ENCODE measurements at places on chromosomes 4 and X. TPM values are rescaled to one million over a fixed set of nuclear protein-coding genes. Genes with fewer than 3 reads are reported as not detected.

ABHD18 gene
- 13.0 TPM for polyA plus RNA-seq

NAP1L3 gene
- 21.0 TPM for polyA plus RNA-seq

PRAF2 gene
- 40.7 TPM for polyA plus RNA-seq

HTRA3 gene
- 11.8 TPM for polyA plus RNA-seq

MAGEA3 gene
- not detected for polyA plus RNA-seq

AFP gene
- 891 TPM for polyA plus RNA-seq

DNA sequence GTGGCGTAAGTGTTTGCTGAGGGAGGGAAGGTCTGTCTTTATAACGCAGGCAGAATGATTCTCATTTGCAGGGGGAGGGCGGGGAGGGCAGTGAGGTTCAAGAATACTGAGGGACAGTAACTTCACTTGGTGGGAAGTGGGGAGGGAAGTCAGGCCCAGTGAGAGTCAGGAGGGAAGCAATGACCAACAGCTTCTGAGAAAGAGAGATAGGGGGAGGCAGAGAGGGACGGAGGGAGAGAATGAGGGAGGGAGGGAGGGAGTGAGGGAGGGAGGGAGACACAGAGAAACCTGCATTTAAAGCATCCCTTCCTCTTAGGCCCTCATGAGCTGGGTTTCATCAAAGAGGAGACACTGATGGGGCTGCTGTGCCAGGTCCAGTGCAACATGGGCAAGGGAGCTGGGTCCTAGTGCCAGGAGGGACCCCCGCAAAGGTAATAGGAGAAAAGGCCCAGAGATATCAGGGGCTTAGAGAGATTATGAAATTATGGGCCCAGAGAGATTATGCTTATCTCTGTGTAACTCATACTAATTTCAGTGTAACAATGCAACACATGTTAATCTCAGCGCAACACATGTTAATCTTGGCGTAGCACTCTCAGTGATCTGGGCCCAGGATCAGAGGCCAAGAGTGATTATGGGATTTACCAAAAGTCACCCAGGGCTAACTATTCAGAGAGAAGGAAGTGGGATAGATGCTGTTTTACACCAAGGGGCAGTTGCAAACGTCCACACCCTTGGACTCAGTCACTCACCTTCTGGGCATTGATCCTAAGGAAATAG, 112.1 kb downstream of the DRD5 start:
- DNase-seq: no peak

DNA sequence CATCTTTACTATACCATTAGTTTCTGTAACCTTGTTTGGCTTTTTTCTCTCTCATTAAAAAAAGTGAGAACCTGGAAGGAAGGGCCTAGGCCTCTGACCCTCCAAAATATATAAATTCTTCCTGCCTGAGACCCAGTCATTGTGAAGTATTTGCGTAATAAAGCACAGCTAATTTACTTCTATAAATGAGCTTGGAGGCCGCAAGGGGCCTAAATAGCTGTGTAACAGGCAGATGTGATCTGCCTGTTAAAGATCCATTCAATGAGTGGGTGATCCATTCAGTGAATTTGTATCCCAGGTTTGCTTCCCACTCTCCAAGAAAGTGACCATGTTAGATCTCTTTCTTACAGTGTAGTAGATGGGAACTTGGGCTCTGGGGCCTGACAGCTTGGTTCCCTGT, 595 bp upstream of the PYURF start:
- no peak for DNase-seq

DNA sequence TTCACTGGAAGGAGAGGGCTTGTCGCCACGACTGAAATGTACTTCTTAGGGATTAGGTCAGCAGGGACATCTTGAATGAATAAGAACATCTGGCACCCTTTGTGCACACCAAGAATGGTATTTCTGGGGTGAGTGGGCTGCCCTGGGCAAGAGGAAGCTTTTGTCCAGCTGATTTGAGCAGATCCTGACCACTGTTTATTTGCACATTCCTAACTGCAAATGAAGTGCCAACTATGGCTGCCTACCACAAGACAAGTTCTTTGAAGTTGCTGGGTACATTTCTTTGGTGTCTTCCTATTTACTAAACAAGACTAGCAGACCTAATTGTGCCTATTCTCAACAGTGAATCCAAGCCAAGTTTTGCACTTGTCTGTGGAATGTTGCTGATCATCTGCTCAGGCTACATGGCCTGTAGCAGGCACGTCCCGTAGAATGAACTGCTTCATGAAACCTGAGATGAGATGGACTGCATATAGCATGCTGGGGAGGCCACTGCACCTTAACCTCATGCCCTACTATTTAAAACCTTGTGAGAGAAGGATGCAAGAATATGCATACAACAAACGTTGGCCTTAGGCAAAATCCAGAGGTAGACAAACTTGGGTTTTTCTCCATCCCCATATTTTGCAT, 45.0 kb downstream of the PIR start:
- DNase-seq: no peak

DNA sequence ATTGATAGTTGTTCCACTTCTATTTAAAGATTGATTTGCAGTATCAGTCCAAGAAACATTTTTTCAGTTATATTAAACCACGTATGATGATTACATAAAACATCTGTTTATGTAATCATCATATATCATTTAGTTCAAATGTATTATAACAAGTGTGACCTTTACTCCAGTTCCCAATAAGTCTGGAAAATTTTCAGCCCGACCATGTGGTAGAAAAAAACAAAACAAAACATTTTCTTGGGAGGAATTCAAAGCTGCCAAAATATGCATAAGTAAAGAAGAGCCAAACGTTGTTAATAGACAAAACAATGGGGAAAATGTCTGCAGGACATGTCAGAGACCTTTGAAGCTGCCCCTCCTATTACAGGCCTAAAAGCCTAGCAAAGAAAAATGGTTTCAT, 709.1 kb downstream of the FAT4 start:
- no peak for DNase-seq

DNA sequence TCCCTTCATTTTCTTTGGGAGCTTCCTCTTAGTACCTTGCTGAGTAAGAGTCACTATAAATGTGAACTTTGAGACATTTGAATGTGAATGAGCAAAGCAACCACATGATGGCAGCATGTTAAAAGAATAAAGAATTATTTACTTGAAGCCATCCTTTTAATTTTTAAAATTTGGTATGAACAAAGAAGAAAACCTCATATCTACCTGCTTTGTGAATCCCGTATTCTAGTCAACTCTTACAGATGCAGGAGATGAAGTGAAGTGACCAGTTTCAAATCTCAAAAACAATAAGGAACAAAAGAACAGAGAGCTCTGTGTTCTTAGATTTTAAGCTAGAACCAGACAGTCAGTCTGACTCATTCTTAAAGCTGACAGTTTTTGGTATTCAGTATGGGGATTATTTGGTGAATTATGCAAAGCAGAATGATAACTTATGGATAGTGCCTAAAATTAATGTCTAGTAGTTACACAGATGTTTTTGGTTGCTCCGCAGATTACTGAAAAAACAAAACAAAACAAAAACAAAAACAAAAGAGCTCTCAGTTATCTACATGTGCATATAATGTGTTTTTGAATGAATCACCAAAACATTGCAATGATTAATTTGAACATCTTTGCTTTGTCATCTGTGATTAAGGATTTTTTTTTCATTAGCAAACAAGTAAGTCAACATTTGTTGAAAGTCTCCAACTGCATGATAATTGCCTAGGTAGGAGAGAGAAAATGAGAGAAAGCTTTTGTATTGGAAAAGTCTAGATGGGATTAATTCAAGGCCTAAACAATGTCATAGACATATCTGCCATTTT, 48.2 kb upstream of the H2AZ1 start:
- no peak for DNase-seq

GRCh38 chr4:100797356-100797755, 279.5 kb upstream of the EMCN start:
- DNase-seq: no peak

DNA sequence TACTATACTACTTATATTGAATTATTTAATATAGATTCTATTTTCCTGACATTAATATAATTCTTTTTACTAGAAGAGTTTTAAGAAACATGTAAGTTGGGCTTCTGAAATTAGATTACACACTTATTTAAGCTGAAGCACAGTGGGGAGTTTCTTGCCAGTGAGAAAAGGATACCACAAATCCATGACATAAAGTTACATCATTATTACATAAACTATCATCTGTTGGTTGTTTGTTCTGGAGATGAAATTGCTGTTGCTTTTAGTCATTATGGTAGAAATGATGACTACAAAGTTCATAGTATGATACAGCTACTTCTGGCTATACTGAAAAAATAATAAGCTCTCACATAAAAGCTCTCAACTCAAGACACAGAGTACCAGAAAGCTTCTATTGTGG, 880.4 kb downstream of the PCDH18 start:
- no peak for DNase-seq

DNA sequence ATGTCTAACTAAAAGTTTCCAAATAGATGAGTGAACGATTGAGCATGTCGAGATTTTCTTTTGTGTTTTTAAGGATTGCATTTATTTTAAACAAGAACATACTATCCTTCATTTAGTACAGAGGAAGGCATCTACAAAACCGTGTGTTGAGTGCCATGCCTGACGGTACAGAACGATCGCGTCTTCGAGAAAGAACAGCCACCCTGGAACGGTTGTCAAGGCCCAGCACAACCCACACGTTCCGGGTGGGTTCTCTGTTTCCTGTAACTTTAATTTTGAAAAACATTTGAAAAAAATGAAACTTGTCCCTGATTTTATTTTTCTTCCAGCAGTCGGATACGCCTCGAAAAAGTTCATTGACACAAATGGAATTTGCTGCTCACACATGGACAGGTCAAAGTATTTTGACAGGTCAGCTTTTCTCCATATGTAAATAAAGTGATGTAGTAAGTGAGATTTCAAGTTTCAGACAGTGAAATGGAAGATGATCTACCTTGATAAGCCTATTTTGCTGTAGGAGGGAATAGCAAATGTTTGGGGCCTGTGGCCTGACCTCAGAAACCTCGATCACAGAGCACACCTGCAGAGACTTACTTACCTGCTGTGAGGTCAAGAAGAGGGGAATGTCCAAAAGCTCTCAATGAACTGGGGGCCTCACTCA, 24.4 kb upstream of the CYP4V2 start:
- DNase-seq: no peak

DNA sequence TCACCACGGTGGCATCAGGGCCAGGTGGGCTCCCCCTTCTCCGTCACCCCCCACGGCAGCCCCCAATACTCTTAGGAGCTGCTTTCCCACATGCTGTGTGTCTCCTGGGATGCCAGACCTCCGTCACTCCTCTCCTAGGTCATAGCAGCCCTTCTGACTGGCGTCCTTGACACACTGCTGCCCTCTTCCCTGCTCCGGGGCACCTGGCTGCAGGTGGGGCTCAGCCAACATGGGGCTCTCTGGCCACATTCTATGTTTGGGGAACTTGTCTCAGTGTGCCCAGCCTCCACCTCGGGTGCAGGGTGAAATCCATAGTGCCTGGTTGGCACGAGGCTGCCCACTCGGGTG, 13.8 kb downstream of the TMEM175 start:
- DNase-seq: no peak

- DNase-seq: no peak
These were observed 3.9 kb upstream of the TMPRSS11B start for GRCh38 chr4:68249434-68249833.

GRCh38 chr4:153759407-153760316, at the start of gene RNF175:
RNF175 (minus strand) TSS chr4:153760024; CDS start chr4:153759862, 162 bp downstream.
- no peak for DNase-seq

DNA sequence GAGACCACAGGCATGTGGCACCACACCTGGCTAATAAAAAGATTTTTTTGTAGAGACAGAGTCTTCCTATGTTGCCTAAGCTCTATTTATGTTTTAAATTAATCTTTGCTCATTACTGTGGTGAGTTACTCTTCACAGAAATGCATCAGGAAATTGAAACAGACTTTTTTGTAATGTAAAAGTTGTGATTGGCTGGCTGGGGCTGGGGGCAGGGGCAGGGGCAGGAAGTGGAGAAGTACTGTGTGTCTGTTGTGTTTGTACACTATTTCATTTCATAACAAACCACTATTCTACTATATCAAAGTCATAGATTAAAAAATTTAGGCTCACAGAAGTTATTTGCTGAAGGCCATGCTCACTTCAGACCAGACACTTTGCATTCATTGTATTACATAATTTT, 19.1 kb upstream of the ABRAXAS1 start:
- no peak for DNase-seq
